ENCODE measurements at places on chromosomes 6 and 20.

- no peaks in the 10 kb centered on the region for H3K36me3 ChIP-seq
- peak overlapping the region; percentile 37 for H3K27ac ChIP-seq
- DNase-seq = peak; percentile 83
- no peaks in the 10 kb centered on the region for H3K4me1 ChIP-seq
- peak overlapping the region; percentile 66 for H3K4me3 ChIP-seq
Measured at GRCh38 chr6:27188885-27189418, 58.5 kb upstream of the PRSS16 start.

DNA sequence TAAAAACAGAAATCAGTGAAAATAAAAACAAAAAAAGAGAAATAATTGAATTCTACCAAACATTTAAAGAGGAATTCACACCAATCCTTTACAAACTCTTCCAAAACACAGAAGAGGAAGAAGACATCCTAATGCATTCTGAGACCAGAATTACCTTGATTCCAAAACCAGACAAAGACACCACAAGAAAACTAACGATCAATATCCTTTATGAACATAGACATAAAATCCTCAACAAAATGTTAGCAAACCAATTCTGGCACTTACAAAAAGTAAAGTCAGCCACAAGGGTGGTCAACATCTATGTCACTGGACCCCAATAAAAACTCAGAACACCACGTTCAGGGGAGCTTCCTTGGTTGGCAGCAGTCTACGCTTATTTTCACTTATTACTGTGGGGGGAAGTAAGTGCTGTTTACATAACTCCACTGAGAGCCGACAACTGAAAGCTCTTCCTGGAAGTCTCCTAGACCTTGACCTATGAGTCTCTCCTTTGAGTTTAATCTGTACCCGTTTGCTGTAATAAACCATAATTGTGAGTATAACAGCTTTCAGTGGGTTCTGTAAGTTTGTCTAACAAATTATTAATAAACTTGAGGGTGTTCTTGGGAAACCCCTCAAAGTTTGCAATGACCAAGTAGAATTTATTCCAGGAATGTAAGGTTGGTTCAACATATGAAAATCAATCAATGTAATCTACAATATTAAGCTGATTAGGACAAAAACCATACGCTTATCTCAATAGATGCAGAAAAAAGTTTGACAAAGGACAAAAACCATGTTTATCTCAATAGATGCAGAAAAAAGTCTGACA is 24.5 kb downstream of the GZF1 start:
- peaks cover 3% of the 10 kb centered on the region for H3K4me1 ChIP-seq
- no peaks in the 10 kb centered on the region for H3K27me3 ChIP-seq
- no peak overlapping the region for H3K4me3 ChIP-seq
- no peak overlapping the region for H3K27ac ChIP-seq
- DNase-seq = peak; percentile 20

DNA sequence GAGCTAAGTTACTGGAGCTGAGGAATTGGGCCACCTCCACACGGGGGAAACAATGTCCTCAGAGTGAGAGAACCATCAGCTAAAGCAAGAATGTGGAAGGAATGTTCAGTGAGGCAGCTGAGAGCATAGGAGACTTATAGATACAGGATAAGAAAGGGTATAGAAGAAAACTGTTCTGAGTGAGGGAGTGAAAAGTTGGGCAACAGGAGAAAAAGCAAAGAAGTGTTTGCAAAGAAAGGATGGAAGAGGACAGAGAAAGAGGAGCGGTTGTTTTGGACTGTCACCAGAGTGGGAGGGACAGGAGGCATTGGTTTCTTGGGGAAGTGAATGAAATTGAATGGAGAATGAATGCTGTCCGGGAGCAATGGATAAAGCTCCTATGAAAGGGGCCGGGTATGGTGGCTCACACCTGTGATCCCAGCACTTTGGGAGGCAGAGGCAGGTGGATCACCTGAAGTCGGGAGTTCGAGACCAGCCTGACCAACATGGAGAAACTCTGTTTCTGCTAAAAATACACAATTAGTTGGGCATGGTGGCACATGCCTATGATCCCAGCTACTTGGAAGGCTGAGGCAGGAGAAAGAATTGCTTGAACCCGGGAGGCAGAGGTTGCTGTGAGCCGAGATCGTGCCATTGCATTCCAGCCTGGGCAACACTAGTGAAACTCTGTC is 296.5 kb downstream of the ADGB start:
- peaks cover 11% of the 10 kb centered on the region for H3K4me1 ChIP-seq
- H3K27me3 ChIP-seq = no peaks in the 10 kb centered on the region
- H3K36me3 ChIP-seq = no peaks in the 10 kb centered on the region

DNA sequence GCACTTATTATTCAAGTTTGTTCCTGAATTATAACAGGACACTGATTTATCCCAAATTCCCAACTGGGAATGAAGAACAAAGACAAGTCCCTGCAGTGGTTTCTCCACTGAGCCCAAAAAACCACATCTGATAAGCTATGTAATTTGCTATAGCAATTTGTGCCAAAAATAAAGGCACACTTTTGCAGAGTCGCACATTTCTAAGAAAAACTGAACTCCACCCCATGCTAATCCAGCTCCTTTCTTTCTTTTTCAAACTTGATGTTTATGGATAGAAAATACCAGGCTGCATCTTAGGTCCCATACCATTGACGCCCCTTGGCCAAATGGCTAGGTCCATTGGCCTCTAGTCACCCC is 170.2 kb upstream of the CITED2 start:
- H3K27me3 ChIP-seq = no peaks in the 10 kb centered on the region
- peaks cover 8% of the 10 kb centered on the region for H3K4me1 ChIP-seq
- H3K4me3 ChIP-seq = no peak overlapping the region
- no peak overlapping the region for H3K27ac ChIP-seq
- DNase-seq = no peak

- H3K27ac ChIP-seq = no peak overlapping the region
- no peaks in the 10 kb centered on the region for H3K4me1 ChIP-seq
Measured at GRCh38 chr20:52540509-52540908, 348.9 kb upstream of the ZFP64 start.

DNA sequence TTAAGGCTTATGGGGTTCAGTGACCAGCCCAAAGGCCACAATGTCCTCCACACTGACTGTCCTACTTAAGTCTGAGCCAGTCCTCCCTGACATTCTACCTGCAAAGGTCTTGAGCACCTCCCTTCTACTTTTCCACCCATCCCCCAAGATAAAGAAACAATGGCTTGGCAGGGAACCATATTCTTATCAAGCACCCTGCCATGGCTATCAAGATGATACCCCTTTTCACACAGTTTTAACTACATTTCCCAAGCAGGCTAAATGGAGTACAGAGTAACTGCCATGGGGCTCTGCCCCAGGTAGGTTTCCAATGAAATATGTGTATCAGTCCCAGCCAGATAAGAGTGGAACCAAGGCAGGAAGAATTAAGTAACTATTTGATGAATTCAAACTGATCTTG is 85.9 kb upstream of the MOCS1 start:
- H3K36me3 ChIP-seq = no peaks in the 10 kb centered on the region
- no peak overlapping the region for H3K27ac ChIP-seq
- no peaks in the 10 kb centered on the region for H3K27me3 ChIP-seq
- no peaks in the 10 kb centered on the region for H3K4me1 ChIP-seq

GRCh38 chr6:143538374-143538773 is 26.9 kb upstream of the FUCA2 start:
- DNase-seq = no peak
- H3K27me3 ChIP-seq = no peaks in the 10 kb centered on the region
- no peak overlapping the region for H3K27ac ChIP-seq
- H3K36me3 ChIP-seq = no peaks in the 10 kb centered on the region
- no peaks in the 10 kb centered on the region for H3K4me1 ChIP-seq

GRCh38 chr6:13311155-13311554 is 17.2 kb downstream of the TBC1D7 start:
- H3K27me3 ChIP-seq = no peaks in the 10 kb centered on the region
- no peak overlapping the region for H3K27ac ChIP-seq
- peaks cover 23% of the 10 kb centered on the region for H3K4me1 ChIP-seq
- DNase-seq = no peak

GRCh38 chr6:125764121-125764671 is 14.8 kb downstream of the HEY2 start:
- no peaks in the 10 kb centered on the region for H3K36me3 ChIP-seq
- H3K27me3 ChIP-seq = no peaks in the 10 kb centered on the region
- no peak overlapping the region for H3K4me3 ChIP-seq
- no peaks in the 10 kb centered on the region for H3K4me1 ChIP-seq
- no peak for DNase-seq

DNA sequence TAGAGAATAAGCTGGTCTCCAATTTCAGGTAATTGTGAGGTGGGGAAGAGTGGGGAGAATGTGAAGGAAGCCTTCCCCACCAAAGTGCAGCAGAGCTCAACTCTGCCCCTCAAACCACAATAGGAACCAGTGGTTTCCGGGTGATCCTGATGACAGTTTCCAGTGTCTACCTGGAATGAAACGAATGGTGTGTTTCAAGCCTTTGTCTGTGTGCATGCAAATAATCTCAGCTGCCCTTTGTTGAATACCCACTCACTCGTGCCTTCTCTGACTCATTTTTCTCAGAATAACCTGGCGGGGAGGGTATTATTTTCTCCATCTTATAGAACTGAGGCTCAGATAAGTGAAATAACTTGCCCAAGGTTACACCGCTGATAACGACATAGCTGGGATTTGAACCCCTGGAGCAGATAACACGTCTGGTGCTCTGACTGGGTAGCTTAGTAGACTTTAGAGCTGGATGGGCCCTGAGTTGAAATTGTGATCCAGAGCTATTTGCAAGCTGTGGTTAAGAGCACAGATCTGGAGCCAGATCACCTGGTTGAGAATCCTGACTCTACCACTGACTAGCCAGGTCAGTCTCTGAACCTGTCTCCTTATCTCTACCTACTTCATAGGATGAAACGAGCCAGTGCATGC is 85.1 kb downstream of the EYA2 start:
- H3K27ac ChIP-seq = no peak overlapping the region
- no peaks in the 10 kb centered on the region for H3K36me3 ChIP-seq
- H3K27me3 ChIP-seq = no peaks in the 10 kb centered on the region
- no peak overlapping the region for H3K4me3 ChIP-seq

DNA sequence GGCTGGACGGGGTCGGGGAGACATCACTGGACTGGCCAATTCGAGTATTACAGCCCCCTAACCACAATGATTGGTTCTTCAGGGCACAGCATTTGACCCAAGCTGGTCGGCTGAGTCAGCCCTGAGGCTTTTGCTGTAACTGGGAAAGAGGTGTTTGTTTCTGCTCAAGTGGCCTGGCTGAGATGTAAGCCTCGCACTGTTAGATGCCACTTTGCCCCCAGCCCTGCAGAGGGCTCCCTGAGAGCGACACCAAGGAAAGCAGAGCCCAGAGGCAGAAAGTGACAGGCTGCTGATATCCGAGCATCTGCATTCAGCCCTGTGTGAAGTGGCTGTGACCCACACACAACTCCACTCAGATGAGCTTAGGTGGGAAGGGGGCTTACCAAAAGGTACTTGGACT is 19.4 kb downstream of the ERGIC3 start:
- H3K27ac ChIP-seq = no peak overlapping the region
- no peaks in the 10 kb centered on the region for H3K27me3 ChIP-seq
- H3K4me1 ChIP-seq = no peaks in the 10 kb centered on the region
- no peaks in the 10 kb centered on the region for H3K36me3 ChIP-seq
- H3K4me3 ChIP-seq = no peak overlapping the region
- DNase-seq = peak; percentile 30

DNA sequence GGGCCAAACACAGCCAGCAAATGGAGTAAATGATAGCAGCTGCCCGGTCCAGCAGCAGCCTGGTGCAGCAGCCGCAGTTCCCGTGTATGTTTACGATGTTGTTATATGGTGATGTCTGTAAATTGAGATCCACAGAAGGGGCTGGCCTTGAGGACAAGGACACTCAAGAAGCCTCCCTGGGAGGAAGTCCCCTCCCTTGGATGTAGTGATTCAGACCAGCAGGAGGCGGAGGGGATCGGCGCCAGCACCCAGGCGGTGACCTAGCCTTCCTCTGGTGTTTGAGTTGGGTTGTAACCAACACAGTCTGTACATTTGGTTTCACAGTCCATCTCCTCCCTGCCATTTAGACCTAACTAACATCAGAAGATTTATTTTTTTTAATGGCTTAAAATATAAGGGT is 187.8 kb downstream of the SYNDIG1 start:
- H3K36me3 ChIP-seq = no peaks in the 10 kb centered on the region
- no peak overlapping the region for H3K4me3 ChIP-seq
- H3K27me3 ChIP-seq = no peaks in the 10 kb centered on the region
- H3K4me1 ChIP-seq = no peaks in the 10 kb centered on the region
- H3K27ac ChIP-seq = no peak overlapping the region

DNA sequence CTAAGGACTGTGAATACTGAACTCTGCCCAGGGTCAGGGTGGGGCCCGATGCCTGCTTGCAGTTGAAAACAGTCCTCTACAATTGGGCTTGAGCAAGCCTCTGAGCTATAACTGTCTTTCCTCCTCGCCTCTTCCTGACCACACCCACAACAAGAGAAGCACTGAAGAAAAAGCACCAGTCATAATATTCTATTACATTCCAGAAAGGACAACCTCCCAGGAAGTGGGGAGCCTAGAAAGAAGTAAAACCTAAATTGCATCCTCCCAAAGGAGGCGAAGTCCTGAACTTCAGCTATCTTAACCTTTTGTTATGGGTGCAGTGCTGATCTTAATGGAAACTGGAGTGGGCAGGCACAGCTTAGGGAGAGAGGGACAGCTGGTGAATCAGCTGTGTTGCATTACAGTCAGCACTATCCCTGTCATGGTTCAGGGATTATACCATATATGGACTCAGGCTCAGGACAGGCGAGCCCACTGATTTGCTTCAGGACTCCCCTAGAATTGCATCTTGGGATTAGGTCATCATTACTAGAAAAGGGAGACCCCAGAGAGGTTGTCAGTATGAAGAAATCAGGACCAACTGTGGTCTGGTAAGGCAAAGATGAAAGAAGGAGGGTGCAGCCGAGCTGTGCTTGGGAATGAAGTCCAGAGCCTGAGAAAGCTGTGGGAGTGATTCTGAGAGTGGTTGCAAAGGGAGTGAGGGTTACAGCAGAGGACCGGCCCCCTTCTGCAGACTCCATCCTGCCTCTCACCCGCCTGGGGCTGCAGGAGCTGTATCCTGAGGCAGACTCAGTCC is 18.3 kb upstream of the TRAM2 start:
- DNase-seq = no peak
- no peaks in the 10 kb centered on the region for H3K36me3 ChIP-seq
- H3K4me3 ChIP-seq = no peak overlapping the region
- no peaks in the 10 kb centered on the region for H3K27me3 ChIP-seq
- H3K4me1 ChIP-seq = peaks cover 28% of the 10 kb centered on the region

- H3K36me3 ChIP-seq = no peaks in the 10 kb centered on the region
- H3K4me3 ChIP-seq = no peak overlapping the region
- peak; percentile 24 for DNase-seq
- H3K27me3 ChIP-seq = no peaks in the 10 kb centered on the region
- H3K27ac ChIP-seq = no peak overlapping the region
Measured at GRCh38 chr6:2688401-2689064, 62.2 kb downstream of the MYLK4 start.
